ENCODE measurements at places on chromosomes 13 and 19.

- no peak for DNase-seq
These were observed 221.1 kb downstream of the TDRD3 start for GRCh38 chr13:60617991-60618733.

DNA sequence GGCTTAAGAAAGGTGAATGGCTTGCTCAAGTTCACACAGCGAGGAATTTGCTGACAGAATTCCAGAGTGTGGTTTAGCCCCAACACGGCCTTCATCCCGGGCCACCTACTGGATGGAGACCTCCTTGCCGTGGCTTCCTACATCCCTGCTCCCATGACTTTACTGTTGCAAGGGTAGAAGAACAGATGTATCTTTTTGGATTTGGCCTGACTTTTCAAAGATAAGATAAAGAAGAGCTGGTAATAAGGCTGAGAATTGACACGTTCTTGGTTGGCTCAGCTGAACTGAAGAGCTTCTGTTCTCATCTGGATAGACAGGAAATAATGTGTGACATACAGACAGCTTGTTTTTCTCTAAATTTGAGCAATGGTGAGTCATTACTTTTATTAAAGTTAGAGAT is 113.1 kb downstream of the KLF5 start:
- DNase-seq: no peak

DNA sequence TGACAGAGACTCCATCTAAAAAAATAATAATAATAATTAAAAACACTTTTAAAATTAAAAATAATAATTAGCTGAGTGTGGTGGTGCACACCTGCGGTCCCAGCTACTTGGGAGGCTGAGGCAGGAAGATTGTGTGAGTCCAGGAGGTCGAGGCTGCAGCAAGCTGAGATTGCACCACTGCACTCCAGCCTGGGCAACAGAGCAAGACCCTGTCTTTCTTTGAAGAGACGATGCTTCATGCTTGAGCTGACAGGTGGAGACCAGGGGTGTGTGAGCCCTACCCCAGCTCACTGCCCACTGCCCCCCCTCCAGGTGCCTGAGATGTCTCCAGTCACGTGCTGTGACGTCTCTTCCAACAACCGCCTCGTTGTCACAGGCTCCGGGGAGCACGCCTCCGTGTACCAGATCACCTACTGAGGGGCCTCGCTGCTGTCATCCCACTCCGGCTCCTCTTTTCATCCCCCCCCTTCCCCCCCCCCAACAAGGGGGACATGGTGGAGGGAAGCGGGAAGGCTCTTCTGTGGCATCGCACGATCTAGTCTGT is 17.3 kb downstream of the TLE6 start:
- DNase-seq: no peak

GRCh38 chr13:113275387-113275786 is 21.7 kb upstream of the LAMP1 start:
- DNase-seq: no peak

DNA sequence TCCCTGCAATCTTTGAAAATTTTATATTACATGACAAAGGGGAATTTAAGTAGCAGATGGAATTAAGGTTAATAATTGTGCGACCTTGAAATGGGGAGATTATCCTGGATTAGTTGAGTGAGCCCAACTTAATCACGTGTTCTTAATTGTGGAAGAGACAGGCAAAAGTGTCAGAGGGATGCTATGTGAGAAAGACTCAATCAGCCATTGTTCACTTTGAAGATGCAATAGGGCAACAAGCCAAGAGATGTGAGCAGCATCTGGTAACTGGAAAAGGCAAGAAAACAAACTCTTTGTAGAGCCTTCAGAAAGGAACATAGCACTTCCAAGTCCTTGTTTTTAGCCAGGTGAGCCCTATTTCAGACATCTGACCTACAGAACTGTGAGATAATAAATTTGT is 247.7 kb downstream of the SLITRK1 start:
- DNase-seq: no peak

DNA sequence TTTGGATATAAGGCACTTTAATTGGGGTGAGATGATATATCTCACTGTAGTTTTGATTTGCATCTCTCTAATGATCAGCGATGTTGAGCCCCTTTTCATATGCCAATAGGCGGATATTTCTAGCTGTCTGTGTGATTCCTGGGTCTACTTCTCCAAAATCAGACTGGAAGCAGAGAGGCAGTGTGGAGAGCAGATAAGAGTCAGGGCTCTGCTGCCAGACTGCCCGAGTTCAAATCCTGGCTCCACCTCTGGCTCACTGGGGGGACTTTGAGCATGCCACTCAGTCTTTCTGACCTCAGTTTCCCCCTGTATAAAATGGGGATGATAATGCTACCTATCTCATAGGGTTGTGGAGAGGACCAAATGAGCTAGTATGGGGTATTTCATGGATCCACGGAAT is 24.0 kb upstream of the ACP7 start:
- DNase-seq: no peak

GRCh38 chr13:98026457-98026857 is 73.0 kb downstream of the IPO5 start:
- DNase-seq: no peak

DNA sequence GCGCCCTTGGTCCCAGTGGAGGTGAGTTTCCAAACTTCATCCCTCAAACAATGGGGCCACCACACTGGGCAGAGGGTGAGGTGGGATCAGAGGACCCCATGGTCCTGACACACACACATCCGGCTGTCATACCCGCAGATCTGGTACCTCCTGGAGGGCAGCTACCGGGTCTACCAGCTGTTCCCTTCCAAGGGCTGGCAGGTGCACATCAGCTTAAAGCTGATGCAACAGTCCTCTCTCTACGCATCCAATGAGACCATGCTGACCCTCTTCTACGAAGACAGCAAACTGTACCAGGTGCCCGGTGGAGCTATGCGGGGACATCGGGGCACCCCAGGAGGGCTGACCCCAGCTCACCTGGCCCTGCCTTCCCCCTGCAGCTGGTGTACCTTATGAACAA is 14.0 kb upstream of the PSMD8 start:
- DNase-seq: no peak

DNA sequence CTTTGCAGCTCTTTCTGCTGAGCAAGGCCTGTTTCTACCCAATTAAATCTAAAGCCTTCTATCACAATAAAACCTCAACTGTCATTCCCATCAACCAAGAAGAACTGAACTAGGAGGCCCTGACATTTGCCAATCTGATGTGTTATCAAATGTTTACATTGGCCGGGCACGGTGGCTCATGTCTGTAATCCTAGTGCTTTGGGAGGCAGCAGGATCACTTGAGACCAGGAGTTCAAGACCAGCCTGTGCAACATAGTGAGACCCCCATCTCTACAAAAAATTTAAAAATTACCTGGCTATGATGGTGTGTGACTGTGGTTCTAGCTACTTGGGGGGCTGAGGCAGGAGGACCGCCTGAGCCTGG is 2.8 kb upstream of the FBXO17 start:
- DNase-seq: no peak

DNA sequence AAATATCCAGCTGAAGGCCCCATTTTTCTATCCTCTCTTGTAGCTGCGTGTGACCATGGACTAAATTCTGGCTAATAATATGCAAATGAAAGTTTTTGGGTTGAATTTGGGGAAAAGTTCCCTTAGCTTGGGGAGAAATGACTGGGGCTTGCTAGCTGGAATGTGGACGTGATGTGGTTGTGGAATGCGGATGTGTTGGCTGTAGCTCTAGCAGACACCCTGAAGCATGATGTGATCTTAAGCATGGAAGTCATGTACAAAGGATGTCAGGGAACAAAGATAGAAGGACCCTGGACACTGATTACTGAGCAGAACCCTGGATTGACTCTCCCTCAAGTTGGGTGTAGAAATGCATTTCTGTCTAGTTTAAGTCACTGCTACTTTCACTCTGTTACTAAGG is 25.4 kb upstream of the SCEL start:
- DNase-seq: no peak

- DNase-seq: no peak
These were observed 551.0 kb upstream of the NBEA start for GRCh38 chr13:34391076-34391475.

DNA sequence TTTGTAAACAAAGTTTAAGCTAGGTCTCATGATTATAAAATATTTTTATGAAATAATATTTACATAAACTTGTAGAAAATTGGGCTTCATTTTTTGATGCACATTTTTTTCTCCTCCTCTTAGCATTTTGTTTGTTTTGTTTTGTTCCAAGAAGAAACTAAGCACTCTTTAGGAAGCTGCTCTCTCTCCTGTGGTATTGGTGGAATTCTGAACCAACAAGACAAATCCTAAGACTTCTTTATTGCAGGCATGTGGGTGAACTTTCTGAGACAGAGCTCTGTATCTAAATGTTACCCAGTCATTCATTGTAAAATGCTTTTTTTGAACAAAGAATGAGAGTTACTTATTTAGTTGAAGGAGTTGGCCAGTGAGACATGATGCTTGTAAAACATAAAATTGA is 39.3 kb downstream of the LMO7 start:
- DNase-seq: no peak

DNA sequence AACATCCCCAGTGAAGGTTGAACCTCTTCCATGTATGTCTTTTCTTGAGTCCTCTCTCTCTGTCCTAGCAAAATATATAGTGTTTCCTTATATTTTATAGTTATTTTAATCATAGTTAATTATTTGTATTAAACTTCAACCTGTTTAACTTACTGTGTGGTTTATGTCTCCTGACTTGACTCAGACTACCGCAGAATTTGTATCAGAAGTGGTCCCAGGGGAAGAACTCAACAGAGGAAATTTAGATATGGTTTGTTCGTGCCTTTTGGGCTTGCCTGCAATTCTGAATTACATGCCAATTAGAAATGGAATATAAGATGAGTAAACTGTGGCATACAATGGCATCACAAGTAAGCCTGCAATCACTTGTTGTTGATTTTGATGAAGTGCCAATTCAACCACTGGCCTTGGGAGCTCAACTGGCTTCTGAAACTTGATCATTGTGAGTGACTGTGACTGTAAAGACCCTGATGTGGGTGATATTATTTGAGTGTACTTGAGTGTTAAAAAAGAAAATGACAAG is 1459.5 kb upstream of the PCDH20 start:
- no peak for DNase-seq

GRCh38 chr13:50126993-50127725 is 111.9 kb downstream of the KCNRG start:
- DNase-seq: peak; percentile 42

- no peak for DNase-seq
These were observed at the start of gene PRTN3 for GRCh38 chr19:840519-841206. PRTN3 (plus strand) TSS chr19:840999; CDS start chr19:841009, 10 bp downstream.

GRCh38 chr13:30871588-30872275 is 34.3 kb upstream of the MEDAG start:
- DNase-seq: no peak

DNA sequence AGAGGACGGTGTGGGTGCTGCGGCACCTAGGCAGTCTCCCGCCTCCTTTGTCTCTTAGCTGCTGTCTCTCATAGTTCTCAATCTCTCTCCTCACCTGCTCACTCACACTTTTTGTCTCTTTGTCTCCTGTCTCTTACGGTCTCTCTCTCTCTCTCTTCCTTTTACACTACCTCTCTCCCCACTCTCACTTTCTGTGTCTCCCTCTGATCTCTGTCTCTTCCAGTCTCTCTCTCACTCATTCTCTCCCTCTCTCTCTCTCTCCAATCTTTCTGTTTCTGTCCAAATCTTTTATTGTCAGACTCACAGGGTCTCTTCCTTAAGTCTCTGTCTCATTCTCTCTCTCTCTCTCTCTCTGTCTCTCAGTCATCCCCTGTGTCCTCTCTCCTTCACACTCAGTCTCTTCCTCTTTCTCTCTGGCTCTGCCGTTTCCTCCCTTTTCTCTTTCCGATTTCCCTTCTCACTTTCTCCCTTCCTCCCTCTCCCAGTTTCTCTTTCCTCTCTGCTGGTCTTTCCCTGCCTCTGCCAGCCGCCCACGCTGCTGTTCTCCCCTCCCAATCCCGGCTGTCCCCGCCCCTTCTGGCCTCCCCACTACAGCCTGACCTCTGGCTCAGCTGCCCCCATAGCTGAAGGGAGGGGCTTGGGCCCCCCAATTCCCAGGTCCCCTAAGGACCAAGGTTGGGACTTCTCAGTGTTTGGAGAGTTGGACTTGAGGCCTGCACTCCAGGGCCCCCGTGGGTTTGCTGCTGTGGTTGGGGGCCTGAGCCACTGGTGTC is at the start of gene PLEKHA4:
PLEKHA4 (minus strand) TSS at position 504 of the 773 bp plus-strand sequence. CDS start 997 bp downstream, outside the sequence.
- no peak for DNase-seq

GRCh38 chr13:28877408-28877807 is 57.3 kb downstream of the MTUS2 start:
- no peak for DNase-seq

DNA sequence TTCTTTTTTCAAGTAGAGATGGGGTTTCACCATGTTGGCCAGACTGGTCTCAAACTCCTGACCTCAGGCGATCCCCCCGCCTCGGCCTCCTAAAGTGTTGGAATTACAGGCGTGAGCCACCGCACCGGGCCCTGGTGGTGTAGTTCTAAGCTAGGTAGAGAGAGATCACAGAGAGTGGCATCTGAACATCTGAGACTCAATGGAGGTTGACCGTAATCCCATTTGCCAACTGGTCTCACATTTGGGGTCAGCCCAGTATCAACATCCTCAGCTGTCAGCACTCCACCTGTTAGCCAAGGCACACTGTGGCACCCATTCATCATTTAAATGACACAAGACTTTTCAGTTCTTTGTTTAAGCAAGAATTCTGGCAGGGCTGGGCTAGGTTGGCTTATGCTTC is 8.1 kb downstream of the SELENOW start:
- DNase-seq: no peak

DNA sequence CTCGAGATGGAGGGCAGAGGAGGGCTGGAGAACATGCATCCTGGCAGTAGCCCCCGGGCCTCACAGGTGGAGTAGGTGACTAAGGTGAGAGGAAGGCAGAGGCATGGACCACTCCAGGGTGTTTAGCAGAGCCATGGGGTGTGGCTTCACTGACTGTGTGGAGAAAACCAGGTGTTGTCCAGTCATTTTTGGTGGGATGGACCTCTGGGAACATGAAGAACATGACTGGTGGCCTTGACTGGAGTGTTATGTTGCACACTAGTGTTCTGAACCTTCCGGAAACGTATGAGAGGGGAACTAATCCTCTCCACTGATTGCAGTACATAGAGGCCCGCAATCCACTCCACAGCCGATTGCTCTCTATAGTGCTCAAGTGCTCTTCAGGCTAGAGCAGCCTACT is 16.9 kb downstream of the MED26 start:
- DNase-seq: no peak

DNA sequence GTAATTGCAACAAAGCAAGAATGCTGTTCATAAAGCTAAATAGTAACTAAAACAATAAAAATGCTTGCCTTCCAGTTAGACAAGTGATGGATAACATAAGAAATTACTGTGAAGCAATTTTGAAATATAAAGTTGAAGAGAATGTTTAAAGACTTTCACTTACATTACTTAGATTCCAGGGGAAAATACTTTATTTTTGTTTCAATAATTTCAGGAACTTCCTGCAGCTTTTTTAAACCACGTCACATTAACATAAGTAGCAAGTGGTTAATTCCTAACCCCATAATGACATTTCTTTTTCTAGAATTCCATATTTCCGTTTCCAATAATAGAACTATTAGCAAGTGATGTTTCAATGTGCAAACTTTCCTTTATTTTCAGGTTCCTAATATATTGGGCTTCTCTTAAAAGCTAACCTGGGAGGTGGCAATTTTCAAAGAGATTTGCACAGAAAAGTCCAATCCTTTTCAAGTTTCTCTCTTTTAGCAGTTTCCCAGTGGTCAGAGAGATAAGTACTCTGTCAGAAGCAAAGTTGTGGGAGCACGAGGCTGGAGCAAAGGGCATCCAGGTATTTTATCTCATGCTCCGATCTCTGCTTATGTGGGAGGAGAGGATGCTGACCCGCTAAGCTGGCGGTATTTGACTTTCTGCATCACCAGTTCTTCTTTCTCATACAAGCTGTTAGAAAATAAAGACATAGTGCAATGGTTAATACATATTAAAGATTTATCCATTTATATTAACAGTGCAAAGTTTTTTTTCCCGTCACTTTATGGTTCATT is 1025.3 kb downstream of the EFNB2 start:
- no peak for DNase-seq

GRCh38 chr13:35356572-35356971 is 119.9 kb downstream of the MAB21L1 start:
- no peak for DNase-seq

All from CD8-positive, alpha-beta memory T cell (primary cell).